ENCODE measurements at places on chromosomes 5 and 9.

GRCh38 chr5:74446725-74447241 lies 193.7 kb downstream of the ENC1 start:
- no peak for DNase-seq

GRCh38 chr5:89452081-89452480 lies 569.1 kb upstream of the MEF2C start:
- DNase-seq, result no peak

- DNase-seq, result no peak
These were observed 137.7 kb upstream of the GRIA1 start for GRCh38 chr5:153352685-153353219.

DNA sequence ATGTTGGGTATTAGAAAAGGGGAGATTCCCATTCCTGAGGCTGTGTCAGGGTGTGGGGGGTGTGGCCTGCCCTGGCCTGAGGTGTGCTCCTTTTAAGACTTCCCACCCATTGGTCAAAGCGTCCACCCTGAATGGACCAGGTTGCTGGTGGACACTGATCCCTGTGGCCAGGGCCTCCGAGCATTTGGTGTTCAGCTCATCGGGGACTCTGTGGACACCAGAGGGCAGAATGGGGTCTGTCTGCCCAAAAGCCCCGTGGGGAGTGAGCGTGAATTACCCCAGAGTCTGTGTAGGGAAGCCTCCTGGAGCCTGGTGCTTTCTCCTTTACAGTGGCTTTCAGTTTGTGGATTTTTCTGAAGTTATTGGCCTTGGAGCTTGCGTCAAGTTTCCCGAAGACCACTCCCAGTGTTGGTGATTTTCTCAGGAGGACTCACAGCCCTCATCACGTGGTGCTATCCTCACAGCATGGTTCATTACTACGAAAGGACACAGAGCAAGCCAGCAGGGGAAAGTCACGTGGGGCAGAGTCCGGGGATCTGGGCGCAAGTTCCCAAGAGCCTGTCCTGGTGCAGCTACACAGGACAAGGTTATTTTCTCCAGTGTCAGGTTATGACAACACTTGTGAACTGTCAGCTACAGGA lies 55.5 kb downstream of the TENT4A start:
- DNase-seq, result no peak

DNA sequence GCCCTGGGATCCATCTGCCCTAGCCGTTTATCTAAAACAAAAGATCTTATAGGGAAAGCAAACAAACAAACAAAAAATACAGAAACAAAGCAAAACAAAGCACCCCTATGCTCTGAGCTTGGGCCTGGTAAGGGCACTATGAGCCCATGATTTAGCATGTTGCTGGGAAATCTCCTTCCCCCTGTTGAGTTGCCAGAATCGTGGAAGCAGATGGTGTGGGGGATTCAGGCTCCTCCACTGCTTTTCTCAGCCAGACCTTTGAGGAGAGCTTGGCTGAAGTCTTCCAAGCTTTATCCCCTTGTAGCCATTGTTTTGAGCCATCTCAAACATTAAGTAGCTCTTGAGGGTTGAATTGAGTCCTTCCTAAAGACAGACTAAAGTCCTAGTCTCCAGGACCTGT lies 29.9 kb downstream of the TMC1 start:
- DNase-seq, result no peak

- no peak for DNase-seq
These were observed 10.5 kb upstream of the TRAF1 start for GRCh38 chr9:120937127-120937526.

DNA sequence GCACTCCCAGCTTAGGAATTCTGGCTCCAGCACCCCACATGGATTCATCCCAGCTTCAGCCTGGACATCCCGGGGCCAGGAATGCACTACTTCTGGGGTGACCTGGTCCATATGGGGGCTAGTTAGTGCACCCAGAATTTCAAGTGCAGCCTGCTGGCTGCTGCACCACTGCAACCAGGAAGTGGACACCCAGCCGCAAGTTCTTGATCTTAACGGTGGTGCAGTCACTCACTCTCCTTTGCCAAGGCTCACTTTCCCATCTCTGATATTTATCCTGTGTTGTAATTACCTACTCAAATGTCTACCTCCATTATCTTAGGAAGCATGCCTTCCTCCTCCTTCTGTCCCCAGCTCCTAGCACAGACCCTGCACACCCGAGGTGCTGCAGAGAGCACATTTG lies 26.2 kb upstream of the RAB14 start:
- DNase-seq, result no peak

DNA sequence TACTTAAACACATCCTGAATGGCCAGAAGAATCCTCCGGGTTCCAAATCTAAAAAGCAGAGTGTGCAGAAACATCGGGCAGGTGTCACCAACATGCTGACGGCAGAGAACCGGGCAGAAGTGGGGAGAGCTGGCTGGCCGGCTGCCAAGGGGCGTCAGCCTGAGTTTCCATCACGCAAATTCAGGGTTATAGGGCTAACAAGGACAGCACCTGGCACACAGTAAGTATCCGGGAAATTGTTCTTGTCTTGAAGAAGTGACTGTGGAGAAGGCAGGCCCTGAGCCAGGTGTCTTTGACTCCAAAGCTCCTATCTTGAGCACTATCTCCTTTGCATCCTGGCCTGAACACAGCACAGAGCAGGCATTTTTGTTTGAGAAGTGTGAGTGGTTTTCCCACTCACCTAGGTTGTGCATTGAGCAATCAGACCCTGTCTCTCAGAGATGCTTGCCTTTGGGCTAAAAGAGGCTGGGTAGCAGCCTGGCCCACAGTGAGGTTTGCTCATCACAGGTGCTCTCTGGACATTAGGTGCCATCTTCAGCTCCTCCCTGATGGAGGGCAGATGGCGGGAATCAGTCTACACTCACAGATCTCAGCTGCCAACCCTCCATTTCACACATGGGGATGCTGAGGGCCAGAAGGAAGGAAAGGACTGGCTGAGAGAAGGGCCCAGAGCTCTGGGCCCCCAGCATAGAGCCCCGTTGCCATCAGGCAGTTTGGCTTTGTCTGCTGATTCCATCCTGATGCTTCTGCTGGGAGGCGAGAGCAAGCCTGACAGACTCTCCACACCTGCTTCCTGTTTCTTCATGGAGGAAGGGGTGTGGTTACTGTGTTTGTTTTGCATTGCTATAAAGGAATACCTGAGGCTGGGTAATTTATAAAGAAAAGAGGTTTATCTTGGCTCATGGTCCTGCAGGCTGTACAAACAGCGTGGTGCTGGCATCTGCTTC lies 52.8 kb downstream of the WHRN start:
- DNase-seq, result no peak

- no peak for DNase-seq
These were observed 166.9 kb downstream of the SNCAIP start for GRCh38 chr5:122478741-122479442.

DNA sequence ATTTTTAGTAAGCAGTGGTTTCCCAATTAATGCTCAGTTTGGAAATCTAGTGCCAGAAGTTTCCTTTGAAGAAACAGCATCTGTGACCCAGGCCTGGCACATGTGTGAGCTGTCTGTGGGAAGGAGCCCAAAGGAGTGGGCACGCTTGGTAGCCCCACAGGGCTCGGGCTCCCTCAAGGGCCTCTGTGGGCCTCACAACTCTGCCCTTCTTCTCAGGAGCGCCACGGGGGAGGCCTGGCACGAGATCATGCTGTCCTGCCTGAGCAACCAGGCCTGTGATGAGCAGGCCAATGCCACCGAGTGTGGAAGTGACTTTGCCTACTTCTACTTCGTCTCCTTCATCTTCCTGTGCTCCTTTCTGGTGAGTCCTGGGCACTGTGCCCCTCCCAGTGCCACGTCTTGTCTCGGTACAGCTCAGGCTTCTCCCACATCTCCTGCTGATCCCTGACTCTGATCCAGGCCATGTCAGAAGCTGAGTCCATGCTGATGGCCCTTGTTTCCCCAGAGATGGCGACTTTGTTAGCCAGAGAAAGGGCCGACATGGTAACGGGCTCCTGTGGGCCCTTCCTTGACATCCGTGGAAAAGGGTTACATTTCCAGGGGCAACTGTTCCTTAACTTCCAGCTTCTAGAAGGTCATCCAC lies 200.4 kb downstream of the CACNA1B start:
- no peak for DNase-seq

DNA sequence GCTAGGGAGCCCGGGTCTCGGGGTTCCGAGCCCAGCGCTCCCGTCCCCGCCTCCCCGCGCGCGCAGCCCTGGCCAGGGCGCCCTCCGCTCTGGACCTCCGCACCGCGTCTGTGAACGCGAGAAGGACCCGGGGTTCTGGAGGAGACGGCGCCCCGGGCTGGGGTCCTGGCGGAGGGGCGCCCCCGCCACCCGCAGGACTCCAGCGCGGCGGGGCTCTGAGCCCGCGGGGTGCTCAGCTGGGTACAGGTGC lies 431 bp downstream of the TMOD1 start:
- DNase-seq, result no peak

DNA sequence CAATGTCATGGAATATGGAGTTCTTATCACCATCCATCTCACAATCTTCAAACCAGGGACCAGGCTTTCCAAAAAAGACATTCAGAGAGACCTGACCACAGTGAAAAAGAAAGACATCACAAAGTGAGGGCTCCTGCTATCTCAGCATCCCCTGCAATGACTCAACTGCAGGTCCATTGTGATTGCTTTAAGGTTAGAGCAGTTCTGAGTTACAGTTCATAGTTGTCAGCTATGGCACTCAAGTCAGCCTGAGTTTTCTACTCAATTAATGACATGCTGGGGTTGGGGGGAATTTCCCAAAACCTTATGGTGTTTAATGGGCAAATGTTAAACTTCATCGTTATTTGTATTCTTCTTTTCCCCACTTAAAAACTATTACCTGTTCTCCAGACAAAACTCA lies 58.9 kb downstream of the CEMIP2 start:
- DNase-seq, result no peak

- no peak for DNase-seq
These were observed 5.5 kb upstream of the SUSD3 start for GRCh38 chr9:93052791-93053540.

DNA sequence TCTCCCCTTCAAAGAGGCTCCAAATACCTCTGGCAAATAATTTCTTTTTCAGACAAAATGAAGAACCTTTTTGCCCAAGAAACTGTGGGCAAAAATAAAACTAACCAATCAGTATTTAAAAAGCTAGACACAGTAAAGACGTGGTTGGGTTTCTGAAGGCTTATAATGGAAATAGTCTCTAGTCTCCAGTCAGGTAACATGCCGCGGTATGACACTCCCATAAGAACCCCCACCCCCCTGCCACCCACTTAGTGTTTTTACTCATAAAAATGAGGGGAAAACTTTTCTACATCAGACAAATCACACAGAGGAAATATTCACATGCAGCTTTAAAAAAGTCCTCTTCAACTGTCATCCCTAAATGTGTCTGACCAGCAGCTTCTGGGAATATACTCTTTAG lies 105.3 kb downstream of the THBS4 start:
- no peak for DNase-seq

DNA sequence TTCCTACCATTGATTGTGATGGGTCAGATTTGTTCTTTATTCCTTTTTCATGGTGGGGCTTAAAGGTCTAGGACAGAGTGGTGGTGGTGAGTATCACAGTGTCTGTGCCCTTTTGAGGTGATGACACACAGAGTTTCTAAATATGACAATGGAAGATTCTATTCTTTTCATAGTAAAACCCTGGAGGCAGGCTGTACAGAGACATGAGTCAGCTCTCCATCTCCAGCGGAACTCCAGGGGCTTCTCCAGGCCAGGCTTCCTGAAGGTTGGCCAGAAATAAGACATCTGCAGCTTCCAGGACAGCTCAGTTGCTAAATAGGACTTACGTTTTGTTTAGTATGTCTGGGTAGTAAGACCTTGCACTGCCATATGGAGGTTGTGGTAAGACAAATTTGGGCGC lies 229.5 kb downstream of the CD180 start:
- no peak for DNase-seq

GRCh38 chr5:6623228-6623627 lies 9.6 kb downstream of the NSUN2 start:
- DNase-seq, result no peak

GRCh38 chr9:112558978-112559377 lies 72.4 kb downstream of the KIAA1958 start:
- DNase-seq, result no peak

DNA sequence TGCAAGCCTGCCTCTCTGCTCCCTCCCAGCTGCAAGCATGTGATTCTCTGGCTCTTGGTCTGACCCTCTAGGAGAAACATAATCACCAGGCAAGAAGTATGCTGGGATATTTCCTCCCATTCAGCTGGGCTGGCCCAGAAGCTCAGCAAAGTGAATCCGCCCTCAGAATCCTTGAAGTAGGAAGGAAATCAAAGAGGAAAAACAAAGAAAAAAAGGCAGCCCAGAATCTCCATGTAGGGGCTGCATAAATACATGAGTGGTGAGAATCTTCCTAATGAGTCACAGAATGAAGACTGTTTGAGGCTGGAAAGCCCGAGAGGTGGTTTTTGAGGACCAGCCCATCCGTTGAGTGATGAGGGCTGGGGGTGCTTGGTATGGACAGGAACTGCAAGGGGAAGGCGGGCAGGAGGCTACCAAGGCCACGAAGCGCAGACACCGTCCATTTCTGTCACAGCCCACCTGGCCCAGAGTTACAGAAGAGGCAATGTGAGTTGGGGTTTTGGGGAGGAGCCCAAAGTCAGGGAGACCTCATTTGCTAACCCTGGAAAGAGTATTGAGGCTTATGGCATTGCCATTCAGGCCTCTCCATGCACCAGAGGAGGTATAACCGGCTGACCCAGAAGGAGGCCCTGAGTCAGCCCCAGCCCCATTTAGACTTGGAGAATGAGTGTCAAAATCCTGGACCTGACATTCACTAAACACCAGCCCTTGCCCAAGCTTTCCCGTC lies 33.4 kb upstream of the TGFBR1 start:
- no peak for DNase-seq

DNA sequence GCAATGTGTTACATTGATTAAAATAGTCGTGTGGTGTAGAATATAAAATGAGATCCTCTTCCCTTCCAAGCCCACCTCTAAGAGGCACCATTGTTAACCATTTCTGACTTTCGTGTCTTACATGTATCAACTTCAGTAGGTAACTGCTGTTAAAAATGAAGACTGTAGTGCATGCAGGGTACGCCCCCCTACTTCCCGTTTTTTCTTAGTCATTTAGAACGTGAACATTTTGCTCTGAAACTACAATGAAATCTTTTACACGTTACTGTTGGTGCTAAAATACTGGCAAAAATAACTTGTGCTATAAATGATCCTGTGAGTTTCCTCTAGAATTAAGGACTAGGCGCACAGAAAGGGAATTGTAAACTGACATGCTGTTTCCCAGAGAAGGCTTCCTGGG lies 41.5 kb downstream of the WNK2 start:
- DNase-seq, result no peak

DNA sequence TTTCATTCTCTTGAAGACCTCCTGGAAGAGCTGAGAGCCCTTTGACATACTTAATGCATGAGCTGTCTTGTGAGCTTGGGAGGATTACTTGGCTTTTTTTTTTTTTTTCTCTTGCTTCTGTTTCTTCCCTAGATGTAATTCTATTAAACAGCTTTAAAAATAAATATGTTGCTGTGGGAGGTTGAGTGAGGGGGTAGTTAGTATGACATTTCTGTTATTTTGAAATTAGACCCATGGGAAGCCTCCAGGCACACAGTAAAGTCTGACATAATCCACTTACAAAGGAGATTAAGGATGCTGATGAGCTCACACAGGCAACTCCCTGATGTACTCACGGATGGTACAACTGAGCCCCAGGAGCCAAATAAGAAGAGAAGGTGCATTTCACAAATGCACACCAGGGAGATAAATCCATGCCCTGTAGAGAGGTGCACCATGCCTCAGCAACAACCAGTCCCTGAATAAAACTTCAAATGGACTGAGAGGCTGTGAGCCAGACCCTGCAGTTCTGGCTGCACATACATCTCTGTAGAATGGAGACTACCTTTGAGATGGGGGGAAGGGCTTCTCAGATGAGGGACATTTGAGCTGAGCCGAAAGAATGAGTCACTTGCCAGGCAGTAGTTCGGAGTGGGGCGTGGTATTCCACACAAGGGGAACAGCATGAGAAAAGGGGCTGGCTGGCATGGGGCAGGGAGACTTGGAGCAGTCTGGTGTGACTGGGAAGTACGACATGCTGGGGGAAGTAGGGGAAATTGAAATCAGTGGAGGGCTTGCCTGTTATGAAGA lies 68.7 kb downstream of the ACTL7B start:
- DNase-seq, result no peak

All from effector CD8-positive, alpha-beta T cell (primary cell).